LoVo (cell line): ENCODE measurements at places on chromosomes 1 and 21.

DNA sequence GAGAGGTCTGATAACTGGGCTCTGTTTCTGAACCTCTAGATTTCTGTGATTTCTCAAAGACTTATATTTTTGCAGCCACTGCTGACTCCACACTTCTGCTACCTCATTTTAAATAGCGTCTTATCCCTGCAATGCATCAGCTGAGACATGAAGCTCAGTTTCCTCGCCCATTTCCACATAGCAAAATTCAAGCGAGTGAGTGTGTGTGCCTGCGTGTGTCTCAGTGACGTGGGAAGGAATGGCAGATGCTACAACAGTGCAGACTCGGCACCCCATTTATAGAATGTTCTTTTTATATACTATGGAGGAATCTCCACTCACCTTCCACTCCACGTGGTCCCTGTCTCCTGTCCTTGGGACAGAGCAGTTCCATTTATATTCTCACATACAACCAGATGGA is 35.7 kb downstream of the ZMYND12 start:
- DNase-seq = no peak

GRCh38 chr1:220906561-220907334 is 27.5 kb downstream of the HLX start:
- DNase-seq = no peak

- no peak for DNase-seq
These were observed 3.4 kb upstream of the CHI3L1 start for GRCh38 chr1:203189951-203190352.

- no peak for DNase-seq
These were observed 46.8 kb downstream of the TMPRSS15 start for GRCh38 chr21:18356801-18357200.

- DNase-seq = no peak
These were observed 136.8 kb upstream of the SGIP1 start for GRCh38 chr1:66397192-66397591.

DNA sequence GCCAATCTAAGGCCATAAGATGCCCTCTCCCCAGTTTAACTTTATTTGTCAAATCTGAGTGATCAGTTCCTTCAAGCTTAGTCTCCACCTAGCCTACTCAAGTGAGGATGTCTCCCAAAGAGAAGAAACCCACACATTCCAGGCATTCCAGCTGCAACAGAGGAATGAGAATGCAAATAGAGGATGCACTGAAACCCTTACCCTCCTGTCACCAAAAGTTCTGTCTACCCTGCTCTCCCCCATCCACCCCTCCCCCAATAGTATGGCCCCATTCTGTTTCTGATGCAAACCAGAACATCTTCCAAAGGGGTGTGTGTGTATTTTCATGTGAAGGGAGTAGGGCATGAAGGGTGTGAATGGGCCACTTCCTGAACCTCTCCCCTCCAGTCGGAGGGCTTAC is 3.0 kb downstream of the DUSP23 start:
- no peak for DNase-seq

DNA sequence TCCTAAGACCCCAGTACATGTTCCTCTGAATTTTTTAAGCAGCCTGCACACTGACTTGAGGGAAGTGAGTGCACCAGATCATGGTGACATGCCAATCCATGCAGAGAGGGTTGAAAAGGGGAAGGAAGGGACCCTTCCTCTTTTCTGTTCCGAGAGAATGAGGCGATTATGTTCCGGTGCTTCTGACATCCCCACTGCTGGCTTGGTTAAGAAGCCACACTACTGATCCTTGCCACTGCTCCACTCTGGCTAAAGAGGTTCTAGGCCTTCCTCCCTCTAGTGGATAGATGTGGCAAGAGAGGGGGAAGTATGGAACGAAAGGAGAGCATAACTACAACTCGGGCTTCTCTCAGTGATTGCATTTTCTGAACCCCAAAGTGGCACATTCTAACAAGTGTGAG is 1.8 kb upstream of the CYB5R1 start:
- peak; percentile 54 for DNase-seq

DNA sequence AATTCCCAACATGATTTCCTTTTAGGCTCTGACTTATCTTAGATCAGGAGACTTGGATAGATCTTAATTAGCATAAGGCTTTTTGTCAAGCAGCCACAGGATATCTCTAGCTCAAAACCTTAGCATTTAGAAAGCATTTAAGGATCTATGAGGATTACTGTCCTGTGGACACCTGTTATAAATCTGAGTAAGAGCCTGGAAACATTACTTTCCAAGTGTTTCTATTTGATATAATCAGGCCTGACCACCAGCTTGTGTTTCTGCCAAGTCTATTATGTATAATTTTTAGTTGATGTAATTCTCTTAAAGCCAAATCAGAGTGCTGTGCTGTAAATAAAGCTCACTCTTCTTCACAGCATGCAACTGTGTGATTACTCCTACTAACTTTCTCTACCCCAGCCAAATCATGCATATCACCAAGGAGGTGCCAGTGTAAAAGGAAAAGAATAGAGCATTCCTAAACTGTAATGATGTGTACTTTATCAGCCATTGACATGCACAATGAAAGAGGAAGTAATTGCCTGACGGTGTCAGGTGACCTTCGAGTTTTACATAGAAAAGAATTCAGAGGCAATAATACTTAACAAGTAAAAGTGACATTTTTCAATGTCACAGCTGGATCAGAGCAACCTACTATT is 309.9 kb upstream of the PRMT6 start:
- DNase-seq = no peak

GRCh38 chr1:209375671-209376365 is 207.7 kb upstream of the CAMK1G start:
- DNase-seq = no peak

DNA sequence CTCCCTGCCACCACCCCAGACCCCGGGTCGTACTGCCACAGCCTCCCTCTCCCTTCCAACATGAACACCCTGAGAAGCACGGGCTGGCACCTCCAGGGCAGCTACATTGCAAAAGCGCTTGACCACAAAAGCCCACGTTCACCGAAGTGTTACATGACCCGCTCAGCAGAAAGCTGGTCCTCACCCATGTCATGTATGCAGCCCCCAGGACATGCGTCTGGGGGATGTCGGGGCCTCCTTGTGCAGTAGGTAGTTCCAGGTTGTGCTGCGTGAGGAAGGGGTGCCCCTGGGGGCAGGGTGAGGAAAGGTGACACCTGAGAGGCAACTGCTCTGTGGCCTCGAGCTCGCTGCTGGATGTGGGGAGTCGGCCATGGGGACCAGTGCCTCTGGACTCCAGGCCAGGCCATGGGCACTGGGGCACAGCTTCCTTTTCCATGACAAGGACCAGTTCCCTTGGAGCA is 102.0 kb upstream of the C1orf174 start:
- no peak for DNase-seq

DNA sequence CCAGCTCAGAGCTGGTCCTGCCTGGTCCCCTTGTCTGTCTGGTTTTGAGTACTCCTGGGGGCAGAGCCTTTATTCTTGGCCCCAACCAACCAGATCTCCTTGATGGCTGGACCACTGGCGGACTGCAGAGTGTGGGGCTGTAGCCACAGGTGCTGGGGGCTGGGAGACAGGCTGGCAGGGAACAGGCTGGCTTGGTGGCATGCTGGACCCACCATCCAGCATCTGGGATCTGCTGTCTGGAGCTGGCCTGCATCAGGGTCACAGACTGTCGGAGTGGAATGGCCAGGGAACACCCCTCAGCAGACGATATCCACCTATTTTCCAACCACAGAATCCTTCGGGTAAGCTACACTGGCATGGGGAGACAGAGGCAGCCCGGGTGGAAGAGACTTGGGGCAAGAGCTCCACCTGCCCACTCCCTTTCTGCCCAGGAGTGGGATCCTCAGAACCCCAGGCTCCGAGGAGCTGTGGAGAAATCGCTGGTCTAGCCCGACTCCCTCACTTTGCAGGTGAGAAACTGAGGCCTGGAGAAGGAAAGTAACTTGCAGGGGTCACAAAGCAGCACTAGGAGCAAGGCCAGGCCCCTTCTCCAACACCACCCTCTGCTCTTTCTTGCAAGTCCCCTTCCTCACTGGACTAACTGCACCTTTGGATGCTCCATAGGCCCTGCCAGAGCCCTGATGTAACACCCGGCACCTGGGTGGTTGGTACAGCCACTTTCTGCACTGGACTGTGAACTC is 40.6 kb downstream of the TNNT2 start:
- DNase-seq = no peak

DNA sequence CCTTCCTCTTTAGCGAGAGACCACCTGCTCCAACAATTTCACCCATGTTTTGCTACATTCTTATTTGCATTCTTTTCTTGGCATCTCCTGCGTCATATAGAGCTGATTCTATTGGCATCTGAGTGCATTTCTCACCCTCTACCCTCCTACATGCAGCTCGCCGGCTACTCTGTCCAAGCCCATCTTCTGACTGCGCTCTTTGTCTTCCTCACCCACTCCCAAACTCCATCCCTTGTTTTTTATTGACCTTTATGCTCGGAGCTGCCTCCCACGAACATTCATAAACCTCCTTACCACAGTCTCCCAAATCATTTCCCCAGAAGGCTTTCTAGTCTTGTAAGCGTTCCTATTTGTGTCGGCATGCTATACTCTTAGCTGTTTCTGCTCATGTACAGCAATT is 33.6 kb upstream of the FMN2 start:
- no peak for DNase-seq

GRCh38 chr1:4127592-4128140 is 227.6 kb upstream of the C1orf174 start:
- no peak for DNase-seq

DNA sequence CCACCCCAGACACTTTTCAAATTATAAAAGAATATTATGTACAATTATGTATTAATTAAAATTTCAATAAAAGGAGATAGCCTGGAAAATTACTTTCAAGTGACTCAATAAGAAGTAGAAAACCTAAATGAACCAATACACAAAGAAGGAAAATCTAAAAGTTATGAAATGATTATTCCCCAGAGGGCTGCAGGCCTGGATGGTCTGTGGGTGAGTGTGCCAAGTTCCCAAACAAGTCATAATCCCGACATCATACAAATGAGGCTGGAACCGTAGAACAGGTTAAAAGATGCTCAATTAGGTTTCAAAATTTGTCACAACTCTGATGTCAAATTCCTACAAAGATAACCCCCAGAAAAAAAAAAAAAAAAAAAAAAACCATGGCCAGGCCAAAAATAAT is 12.7 kb downstream of the SPATC1L start:
- no peak for DNase-seq

- no peak for DNase-seq
These were observed 28.9 kb upstream of the EDN2 start for GRCh38 chr1:41513383-41513735.

DNA sequence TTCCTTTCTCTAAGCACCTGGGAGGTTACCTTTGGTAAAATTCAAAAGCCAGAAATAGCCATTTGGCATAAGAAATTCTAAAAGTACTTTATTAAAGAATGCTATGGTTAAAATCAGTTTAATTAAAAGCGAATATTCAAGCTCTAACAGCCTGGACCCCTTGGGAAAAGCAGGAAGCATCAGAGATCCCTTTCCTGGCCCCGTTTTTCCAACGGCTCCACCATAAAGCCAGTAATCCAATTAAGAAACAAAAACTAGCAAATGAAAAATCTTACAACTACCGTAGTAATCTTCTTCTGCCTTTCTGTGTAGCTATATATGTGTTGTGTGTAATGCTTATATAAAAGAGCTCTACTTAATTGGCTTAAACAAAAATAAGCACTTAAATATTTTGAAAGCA is 33.5 kb upstream of the NEK2 start:
- no peak for DNase-seq

GRCh38 chr1:2831596-2832212 is 30.2 kb upstream of the TTC34 start:
- DNase-seq = no peak

- no peak for DNase-seq
These were observed 72.3 kb downstream of the MAP10 start for GRCh38 chr1:232877365-232878028.

DNA sequence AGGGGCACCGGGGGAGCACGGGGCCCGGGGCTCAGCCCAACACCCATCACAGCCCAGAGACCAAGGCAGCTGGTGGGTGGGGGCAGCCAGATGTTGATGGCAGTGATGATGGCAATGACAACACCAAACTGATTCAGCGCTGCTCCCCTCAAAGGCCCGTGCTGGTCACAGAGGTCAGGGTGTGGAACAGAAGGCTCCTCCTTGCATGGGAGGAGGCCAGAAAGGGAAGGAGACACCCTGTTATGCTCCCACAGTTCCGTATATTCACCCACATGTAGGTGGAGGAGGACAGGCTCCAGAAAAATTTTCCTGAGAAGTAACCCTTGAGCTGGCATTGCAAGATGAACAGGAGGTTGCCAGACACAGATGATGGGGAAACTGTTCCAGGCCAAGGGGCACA is 414 bp downstream of the GUCA2B start:
- no peak for DNase-seq

GRCh38 chr1:8777867-8778266 is 39.6 kb downstream of the RERE start:
- DNase-seq = no peak

GRCh38 chr1:19096036-19096833 is 113.8 kb downstream of the UBR4 start:
- peak; percentile 20 for DNase-seq

DNA sequence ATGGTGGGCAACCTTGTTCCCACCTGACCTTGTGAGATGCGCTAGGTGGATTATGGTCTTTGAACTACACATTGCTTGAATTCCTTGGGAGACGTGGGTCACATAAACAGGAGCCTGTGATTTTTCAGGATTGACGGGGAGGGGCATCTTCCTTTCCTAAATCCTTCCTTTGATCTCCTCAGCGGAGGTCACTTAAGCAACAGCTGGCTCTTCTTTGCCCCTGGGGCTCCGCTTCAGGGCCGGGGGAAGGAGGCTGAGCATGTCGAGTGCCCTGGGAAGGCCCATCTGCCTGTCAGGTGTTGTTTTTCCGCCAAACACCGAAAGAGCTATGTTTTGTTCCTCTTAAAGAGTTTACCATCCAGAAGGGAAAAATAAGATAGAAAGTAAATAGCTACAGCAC is 40.6 kb downstream of the KIF26B start:
- no peak for DNase-seq

- no peak for DNase-seq
These were observed 77.0 kb upstream of the TLR5 start for GRCh38 chr1:223219846-223220610.

DNA sequence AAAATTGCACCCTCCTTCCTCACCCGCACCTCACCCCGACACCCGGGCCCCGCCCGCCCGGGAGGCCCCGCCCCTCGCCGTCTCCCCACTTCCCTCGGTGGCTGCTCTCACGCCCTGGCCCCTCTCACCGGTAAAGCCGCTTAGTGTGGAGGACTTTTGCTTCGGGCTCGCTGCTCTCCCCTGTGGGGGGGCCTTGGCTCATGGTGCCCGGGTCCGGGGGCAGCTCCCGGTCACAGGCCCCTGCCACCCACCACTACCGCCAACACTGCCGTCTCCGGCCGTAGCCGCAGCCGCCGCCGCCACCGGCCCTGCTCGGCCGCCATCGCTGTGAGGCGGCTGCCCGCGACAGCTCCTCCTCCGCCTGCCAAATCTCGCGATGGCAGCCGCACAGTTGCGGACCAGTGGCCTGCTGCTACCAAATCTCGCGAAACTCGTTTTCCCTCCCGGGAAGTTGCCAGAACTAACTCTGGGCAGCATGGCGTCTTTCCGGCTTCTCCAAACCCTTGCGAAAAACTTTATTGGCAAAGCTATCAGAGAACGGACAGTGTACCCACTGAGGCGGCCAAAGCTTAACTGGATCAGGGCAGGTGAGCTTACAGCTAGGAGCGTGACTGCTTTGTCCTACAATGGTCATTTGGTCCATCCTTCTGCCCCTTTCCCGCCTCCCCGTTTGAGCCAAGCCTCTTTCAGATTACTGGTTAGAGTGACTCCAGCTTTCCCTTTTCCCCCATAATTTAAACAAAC is at the start of gene SMG5:
TSS of gene SMG5 (minus strand) at position 347 of the 744 bp plus-strand sequence. CDS start at position 202, 145 bp downstream.
- peak; percentile 98 for DNase-seq
